Fibroblast of lung (primary cell): ENCODE measurements at places on chromosomes 7 and 10. TPM values are rescaled to one million over a fixed set of nuclear protein-coding genes. Genes with fewer than 3 reads are reported as not detected.
A peak's percentile ranks its signal among the peaks of the same experiment; 100 is the strongest.

LEP gene
- 0.26 and 2.8 TPM in 2 replicates for total RNA-seq

CRYGN gene
- total RNA-seq = 0.26 and 0.50 TPM in 2 replicates

UCN3 gene
- total RNA-seq = not detected in 2 replicates

SUN3 gene
- total RNA-seq = not detected in 2 replicates

FGL2 gene
- 6.2 and 97.6 TPM in 2 replicates for total RNA-seq

SNX13 gene
- 37.5 and 42.9 TPM in 2 replicates for total RNA-seq

LRRC4 gene
- 0.26 and 0.33 TPM in 2 replicates for total RNA-seq

PRSS37 gene
- total RNA-seq = not detected in 2 replicates

DNA sequence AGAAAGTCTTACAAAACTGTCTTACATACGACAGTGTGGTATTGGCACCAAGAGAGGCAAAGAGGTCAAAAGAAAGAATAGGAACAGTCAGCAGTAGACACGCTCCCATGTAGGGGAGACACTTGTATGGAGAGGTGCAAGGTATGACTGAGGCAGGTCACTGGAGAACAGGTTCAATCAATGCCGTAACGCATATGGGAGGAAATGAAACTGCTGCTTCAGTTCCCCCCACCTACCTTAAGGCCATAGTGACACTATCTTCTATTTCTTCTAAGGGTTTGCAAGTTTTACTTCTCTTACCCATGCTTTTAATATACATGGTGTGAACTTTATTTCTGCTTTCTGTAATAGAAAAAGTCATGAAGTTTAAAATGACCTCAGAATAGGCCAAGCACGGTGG, 5.5 kb upstream of the PITRM1 start:
- H3K4me1 ChIP-seq = no peaks in the 10 kb centered on the region
- no peak for DNase-seq
- no peaks in the 10 kb centered on the region for H3K36me3 ChIP-seq
- H3K4me3 ChIP-seq = no peak overlapping the region
- no peak overlapping the region for H3K27ac ChIP-seq

GRCh38 chr7:33692956-33693355, 212.4 kb upstream of the BMPER start:
- no peaks in the 10 kb centered on the region for H3K36me3 ChIP-seq
- no peak overlapping the region for H3K27ac ChIP-seq
- no peak overlapping the region for H3K4me3 ChIP-seq
- H3K27me3 ChIP-seq = no peaks in the 10 kb centered on the region
- no peaks in the 10 kb centered on the region for H3K4me1 ChIP-seq

GRCh38 chr7:139936760-139937310, 107.8 kb downstream of the TBXAS1 start:
- peak; percentile 84 for DNase-seq
- no peak overlapping the region for H3K27ac ChIP-seq
- no peaks in the 10 kb centered on the region for H3K4me1 ChIP-seq
- H3K36me3 ChIP-seq = no peaks in the 10 kb centered on the region
- peaks cover 2% of the 10 kb centered on the region for H3K27me3 ChIP-seq

GRCh38 chr10:118272149-118272721, 69.9 kb downstream of the FAM204A start:
- no peaks in the 10 kb centered on the region for H3K4me1 ChIP-seq
- no peaks in the 10 kb centered on the region for H3K27me3 ChIP-seq
- no peak overlapping the region for H3K27ac ChIP-seq
- no peaks in the 10 kb centered on the region for H3K36me3 ChIP-seq
- H3K4me3 ChIP-seq = no peak overlapping the region

- no peak overlapping the region for H3K4me3 ChIP-seq
- H3K4me1 ChIP-seq = peaks cover 40% of the 10 kb centered on the region
- no peaks in the 10 kb centered on the region for H3K27me3 ChIP-seq
Observed at GRCh38 chr7:130351791-130352090, 7.1 kb downstream of the CPA5 start.

DNA sequence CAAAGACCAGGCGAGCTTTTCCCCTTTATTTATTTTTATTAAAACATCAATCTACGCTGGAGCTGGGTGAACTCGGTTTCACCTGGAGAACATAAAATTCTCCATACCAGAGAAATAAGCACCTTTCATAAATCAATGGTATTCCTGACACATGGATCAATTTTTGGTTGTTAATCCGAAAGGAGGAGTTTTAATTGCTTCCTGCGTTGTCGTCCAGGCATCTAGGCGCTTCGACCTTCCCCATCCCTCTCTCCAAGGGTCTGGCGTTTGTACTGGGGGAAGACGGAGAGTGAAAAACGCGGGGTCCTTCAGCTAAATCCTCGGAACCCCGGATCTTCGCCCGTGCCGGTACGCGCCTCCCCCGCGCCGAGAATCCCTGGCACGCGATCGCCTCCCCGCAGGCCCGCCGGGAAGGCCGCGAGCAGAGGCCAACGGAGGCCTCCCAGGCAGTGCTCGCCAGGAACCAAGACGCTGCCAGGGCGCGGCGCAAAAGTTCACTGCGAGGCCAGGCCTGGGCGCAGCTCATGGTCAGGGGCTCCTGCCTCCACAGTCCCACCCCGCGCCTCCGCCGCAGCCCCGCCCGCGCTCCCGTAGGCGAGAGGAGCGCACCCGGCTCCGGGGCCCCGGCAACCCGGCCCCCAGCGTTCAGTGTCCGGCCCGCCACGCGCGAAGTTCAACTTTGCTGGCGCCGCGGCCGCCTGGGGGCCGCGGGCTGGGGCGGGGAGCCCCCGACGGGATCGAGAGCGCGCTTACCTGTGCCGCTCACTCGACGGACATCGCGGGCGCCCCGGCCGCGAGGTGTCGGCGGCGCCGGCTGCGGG, 8.3 kb upstream of the EBF3 start:
- no peaks in the 10 kb centered on the region for H3K36me3 ChIP-seq
- H3K4me1 ChIP-seq = no peaks in the 10 kb centered on the region
- no peak for DNase-seq
- no peak overlapping the region for H3K27ac ChIP-seq
- H3K27me3 ChIP-seq = peaks cover 33% of the 10 kb centered on the region
- no peak overlapping the region for H3K4me3 ChIP-seq

GRCh38 chr10:102120991-102121738, 997 bp upstream of the LDB1 start:
- H3K36me3 ChIP-seq = no peaks in the 10 kb centered on the region
- peaks cover 23% of the 10 kb centered on the region for H3K4me1 ChIP-seq
- H3K27ac ChIP-seq = peak overlapping the region; percentile 80
- DNase-seq = peak; percentile 83
- H3K4me3 ChIP-seq = peak overlapping the region; percentile 60
- no peaks in the 10 kb centered on the region for H3K27me3 ChIP-seq

- no peak for DNase-seq
- no peaks in the 10 kb centered on the region for H3K4me1 ChIP-seq
- H3K36me3 ChIP-seq = no peaks in the 10 kb centered on the region
- H3K27me3 ChIP-seq = no peaks in the 10 kb centered on the region
- no peak overlapping the region for H3K27ac ChIP-seq
Observed at GRCh38 chr10:132855889-132856288, 69.9 kb upstream of the NKX6-2 start.

DNA sequence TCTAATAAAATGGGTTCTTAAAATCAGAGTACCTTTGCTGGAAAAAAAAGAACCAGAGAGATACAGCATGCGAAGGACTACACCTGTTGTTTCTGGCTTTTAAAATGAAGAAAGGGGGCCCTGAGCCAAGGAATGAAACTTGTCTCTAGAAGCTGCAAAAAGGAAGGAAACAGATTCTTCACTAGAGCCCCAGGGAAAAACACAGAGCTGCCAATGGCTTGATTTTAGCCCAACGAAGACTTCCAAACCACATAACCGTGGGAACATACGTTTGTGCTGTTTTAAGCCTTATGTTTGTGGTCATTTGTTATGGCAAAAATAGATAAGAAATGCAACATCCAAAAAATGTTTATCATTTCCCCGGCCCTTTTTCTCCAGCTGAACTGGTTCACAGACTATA, 780.0 kb downstream of the SORCS1 start:
- no peak for DNase-seq
- H3K4me1 ChIP-seq = no peaks in the 10 kb centered on the region
- no peaks in the 10 kb centered on the region for H3K36me3 ChIP-seq
- no peak overlapping the region for H3K4me3 ChIP-seq
- no peaks in the 10 kb centered on the region for H3K27me3 ChIP-seq
- H3K27ac ChIP-seq = no peak overlapping the region

DNA sequence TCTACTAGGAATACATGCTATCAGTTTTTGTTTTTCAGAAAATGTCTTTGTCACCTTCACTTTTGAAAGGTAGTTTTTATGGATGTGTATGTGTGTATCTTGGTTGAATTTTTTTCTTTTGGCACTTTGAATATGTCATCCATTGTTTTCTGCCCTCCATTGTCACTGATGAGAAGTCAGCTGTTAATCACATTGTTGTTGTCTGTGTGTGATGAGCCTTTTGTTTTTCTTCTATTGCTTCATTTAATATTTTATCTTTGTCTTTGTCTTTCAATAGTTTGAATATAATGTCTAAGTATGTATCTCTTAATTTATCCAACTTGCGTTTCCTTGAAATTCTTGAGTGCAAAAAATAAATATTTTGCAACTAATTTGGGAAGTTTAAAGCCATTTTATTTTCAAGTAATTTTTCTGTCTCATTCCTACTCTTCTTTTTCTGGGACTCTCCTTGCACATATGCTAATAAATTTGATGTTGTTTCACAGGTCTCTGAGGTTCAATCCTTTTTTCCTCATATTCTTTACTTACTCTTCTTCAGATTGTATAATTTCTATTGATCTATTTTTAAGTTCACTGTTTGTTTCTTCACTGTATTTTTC, 546.9 kb upstream of the GHITM start:
- no peak overlapping the region for H3K27ac ChIP-seq
- no peaks in the 10 kb centered on the region for H3K4me1 ChIP-seq
- no peaks in the 10 kb centered on the region for H3K27me3 ChIP-seq
- DNase-seq = no peak
- H3K36me3 ChIP-seq = no peaks in the 10 kb centered on the region

DNA sequence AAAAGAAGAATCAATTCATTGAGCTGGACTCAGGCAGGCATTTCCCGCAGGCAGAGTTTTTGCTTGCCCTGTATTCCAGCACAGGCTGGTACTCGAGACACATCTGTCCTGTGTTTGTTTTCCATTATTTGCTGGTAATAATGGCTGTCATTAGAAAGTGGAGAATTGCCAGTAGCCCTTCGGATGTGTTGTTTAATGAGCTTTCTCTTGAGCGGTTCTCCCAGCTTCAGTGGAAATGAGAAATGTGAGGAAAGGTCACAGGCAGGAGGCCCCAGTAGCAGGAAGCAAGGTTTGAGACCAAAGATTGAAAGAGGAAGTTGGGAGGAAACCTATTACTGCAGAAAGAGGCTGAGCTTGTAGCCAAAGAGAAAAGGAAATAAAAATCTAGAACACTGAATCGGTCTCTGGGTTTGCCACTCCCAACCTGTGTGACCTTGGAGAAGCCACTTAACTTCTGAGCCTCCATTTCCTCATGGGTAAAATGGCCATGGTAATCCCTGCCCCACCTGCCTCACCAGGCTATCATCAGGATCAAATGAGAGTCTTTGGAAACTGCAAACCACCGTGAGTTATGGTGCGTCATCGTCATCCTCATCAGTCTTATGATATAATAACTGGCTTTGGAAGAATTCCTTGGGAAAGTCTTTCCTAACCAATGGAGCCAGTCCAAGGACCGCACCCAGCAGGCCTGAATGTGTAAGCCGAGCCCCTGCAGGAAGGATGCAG, 67.7 kb downstream of the TACR2 start:
- peaks cover 11% of the 10 kb centered on the region for H3K36me3 ChIP-seq
- peaks cover 33% of the 10 kb centered on the region for H3K4me1 ChIP-seq
- peak; percentile 96 for DNase-seq
- no peak overlapping the region for H3K4me3 ChIP-seq
- no peaks in the 10 kb centered on the region for H3K27me3 ChIP-seq

DNA sequence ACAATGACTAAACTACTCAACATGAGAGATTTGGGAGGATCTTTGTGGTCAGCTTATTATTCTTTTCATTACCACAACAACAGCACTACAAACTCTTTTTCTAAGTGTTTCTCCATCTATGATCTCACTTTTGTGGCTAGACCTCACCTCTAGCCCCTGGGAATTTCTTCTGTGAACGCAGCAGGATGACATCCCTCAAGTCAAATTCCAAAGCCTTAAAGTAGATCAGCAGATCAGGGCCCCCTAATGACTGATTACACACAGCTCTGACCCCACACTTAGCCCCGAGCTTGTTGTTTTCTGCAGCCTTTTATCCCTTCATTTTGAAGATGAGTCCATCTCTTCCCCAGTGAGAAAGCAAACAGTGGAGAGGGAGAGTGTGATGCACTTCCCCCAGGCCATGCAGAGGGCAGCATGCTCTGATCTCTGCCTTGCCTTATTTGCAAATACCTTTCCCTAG, 27.3 kb downstream of the TFAM start:
- H3K27ac ChIP-seq = no peak overlapping the region
- no peak overlapping the region for H3K4me3 ChIP-seq
- peaks cover 2% of the 10 kb centered on the region for H3K4me1 ChIP-seq
- H3K36me3 ChIP-seq = no peaks in the 10 kb centered on the region

DNA sequence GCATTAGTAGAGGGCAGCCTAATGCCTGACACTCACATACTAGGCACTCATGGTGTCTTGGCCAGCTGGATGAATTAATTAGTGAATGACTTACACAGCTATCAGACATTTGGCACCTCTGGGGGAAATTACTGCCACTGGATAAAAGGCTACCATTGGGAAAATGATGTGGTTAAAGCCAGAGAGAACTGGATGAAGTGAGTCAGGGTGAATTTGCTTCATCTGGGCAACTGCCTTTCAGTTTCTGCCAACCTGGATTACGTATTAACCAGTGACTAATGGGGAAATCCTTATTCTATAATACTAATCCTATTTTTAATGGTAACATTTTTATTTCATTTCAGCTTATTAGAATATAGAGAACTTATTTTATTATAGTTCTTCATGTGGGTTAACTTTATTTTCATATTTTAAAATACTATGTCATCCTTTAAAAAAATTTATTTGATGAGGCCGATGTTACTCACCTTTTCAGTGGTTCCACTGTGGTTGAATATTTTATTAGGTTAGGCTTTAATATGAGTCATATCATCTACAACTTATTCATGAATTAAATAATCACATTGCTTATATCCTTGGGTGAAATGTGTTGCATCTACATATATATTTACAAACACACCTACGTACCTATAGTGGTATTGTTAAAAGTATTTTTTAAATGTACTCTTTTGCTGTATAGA, 85.6 kb upstream of the CAPZA2 start:
- H3K27ac ChIP-seq = peak overlapping the region; percentile 66
- peak; percentile 95 for DNase-seq
- H3K4me1 ChIP-seq = peaks cover 40% of the 10 kb centered on the region
- no peak overlapping the region for H3K4me3 ChIP-seq
- no peaks in the 10 kb centered on the region for H3K27me3 ChIP-seq
- peaks cover 3% of the 10 kb centered on the region for H3K36me3 ChIP-seq

DNA sequence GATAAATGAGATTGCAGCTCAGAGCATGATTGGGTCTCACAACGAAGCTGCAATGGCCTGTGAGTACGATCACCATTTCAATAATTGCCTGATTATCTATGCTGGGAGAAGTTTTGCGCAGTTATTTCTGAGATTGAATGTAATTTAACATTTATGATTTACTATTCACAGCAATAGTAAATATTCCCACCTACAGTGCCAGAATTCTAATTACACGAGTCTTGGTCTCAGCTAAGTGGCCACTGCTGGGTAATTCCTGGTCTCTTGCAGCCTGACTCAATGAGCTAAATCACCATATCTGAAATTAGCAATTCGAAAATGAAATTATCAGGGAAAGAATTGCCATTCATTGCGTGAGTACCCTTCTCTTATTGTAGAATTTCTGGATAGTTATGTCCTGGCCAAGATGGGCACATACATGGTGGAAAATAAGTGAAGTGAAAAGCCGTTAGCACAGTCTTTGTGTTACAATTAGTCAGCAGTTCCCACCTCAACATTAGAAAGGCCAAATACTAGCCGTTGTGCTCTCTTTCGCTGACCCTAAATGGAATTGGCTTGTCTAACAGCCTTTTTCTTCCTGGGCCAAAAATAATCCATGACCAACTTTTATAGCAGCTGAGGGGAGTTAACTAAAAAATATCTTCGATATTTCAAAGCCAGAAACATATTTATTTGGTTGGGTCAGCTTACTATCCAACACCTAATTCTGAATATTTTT, 681.0 kb upstream of the C7orf33 start:
- no peak overlapping the region for H3K4me3 ChIP-seq
- H3K27ac ChIP-seq = no peak overlapping the region
- no peaks in the 10 kb centered on the region for H3K36me3 ChIP-seq
- H3K27me3 ChIP-seq = no peaks in the 10 kb centered on the region
